ENCODE measurements at places on chromosomes 3 and 15.

DNA sequence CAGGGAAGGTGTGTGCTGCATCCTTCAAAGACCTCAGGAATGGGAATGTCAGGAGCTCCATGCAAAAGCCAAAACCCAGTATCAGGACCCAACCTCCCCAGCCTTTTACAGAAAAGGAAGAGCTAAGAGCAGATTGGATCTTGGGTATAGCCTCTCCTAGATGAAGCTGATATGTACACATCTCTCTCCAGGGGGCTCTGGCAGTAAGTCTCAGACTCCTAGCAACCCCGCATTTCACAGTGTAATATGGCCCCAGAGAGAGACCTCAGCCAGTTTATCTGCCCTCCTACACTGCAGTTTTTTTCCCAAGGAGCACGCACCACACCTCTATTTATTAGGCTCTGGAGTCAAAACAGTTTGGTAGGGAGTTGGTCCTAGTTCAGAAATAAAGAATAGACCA, 88.2 kb downstream of the RBPMS2 start:
- DNase-seq: no peak

DNA sequence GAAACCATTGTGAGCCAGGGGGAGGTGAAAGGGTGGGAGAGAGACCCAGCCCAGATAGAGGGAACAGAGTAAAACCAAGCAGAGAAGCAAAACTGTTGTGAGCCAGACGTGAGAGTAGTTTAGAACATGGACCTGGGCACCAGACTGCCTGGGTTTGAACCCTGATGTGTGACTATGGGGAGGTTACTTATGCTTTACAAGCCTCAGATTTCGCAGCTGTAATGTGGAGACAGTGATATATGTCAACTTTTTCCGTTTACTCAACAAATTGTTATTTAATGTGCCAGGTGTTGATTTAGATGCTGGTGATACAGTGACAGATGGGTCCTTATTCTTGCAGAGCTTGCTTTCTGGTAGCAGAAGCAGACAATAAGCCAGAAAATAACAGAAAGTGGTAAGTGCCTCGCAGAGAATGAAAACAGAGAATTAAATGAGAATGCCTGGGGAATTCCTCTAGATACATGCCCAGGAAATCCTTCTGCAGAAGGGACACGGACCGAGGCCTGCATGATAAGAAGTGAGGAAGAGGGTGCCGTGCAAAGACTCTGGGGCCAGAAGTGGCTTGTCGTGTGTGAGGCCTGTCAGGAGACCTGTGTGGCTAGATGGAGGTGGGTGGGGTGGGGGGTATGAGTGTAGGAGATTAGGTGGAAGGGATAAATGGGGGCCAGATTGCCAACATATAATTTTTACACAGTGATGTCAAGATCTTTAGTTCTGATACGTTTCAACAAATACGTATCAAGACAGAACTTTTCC, 15.0 kb downstream of the KAT2B start:
- DNase-seq: no peak

GRCh38 chr3:140499114-140499757, 178.6 kb upstream of the TRIM42 start:
- no peak for DNase-seq

DNA sequence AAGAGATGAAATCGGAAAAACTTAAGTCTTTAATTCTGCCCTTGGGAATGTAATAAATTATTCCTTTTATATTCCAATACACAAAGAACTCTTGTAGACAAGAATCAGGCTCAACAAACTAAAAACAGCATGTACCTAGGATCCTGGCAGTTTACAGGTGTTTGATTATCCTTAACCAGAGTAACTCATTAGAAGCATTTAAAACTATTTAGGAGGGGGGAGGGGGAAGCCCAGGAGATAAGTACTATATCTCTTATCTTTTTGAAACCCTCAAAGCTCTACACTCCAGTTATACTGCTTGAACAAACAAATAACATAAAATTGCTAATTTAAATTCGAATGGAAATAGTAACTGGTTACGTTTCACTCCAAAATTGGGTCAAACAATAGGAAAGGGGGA, 1.9 kb downstream of the CNBP start:
- no peak for DNase-seq

- no peak for DNase-seq
These were observed 95.7 kb downstream of the OXSM start for GRCh38 chr3:25885544-25885943.

DNA sequence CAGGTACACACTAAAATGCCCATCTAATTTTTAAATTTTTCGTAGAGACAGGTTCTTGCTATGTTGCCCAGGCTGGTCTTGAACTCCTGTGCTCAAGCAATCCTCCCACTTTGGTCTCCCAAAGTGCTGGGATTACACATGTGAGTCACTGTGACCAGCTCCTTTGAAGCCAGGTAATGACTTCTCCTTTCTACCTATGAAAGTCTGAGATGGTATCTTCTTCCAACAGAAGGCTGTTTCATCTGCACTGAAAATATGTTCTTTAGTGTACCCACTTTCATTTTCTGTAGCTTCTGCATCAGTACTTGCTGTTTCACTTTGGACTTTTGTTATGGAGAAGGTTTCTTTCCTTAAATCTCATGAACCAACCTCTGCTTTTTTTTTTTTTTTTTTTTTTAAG, 8.8 kb downstream of the OIP5 start:
- no peak for DNase-seq

DNA sequence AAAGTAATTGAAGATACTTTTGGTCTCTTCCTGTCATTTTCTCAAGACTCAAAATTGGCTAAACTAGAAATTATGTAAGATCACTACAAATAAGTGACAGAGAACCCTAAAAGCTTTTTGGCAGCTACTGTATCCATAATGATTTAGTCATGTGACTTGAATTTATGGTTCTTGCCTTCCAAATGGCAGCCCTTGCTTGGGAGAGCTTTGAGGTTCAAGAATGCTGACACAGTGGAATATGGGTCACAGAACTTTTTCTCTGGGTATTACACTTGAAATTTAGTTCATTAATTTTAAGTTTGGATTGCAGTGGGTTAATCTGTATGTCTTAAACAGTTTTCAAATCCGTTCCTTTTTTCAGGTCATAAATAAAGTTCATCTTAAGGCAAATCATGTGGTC, 14.0 kb downstream of the LMLN start:
- DNase-seq: no peak

GRCh38 chr3:103513003-103513402, 1078.2 kb downstream of the ZPLD1 start:
- DNase-seq: no peak

DNA sequence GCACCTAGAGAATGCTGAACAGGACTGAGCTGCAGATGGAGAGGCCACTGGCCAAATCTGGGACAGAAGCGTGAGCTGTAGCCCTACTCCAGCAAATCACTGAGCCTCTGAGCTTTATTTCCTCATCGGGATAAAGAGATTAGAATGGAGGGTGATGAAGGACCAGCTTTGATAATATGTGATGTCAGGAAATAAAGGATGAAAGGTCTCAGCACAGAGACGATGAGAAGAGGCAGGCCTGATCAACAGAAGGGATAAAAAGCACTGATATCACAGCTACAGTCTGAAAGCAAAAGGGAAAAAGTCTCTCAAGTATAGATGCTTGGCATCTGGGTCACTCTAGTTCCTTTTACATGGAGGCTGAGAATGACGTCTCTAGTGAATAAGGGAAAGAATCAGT, 70.0 kb downstream of the DHX30 start:
- no peak for DNase-seq

DNA sequence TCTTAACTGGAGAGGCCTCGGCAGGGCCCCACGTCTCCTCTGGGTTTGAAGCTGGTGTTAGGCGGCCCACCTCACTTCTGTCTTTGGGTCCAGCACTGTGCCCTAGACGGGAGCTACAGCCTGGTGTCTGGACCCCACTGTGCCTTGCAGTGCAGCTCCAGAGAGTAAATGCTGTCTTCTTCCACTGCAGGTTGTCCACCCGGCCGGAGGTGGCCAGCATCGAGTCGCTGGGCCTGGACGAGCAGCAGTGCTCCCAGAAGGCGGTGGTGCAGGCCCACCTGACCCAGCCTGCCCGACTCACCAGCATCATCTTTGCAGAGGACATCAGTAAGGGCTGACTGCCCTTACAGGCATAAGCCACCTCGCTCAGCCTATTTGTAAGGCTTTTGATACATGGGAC, 53.1 kb upstream of the TAMM41 start:
- DNase-seq: no peak

DNA sequence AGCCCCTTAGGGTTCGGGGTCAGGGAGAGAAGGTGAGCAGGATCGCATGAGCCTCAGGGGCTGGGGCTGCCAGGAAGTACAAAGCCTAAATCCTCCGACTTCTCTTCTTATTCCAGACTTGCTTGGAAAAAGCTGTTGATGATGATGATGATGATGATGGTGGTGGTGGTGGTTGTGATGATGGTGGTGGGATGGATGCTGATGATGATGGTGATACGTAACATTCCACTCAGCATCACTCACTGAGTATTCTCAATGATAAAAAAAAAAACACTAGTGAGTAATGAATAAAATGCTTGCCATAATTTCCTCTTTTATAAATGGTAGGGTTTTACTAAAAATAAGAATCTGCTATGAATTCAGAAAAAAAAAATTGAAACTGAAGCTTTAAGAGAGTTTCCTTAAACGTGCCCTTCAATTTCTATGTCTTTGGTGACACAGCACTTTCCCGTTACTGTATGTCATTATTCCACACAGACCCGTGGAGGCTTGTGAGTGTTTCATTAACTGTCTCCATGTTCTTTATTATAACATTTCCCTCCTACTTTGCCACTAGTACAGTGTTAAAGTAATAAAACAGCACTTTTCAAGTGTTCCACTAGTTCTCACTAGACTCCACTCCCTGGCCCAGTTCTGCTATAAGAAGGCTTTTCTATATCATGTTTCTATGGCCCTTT, 5.4 kb upstream of the ACAN start:
- DNase-seq: no peak

DNA sequence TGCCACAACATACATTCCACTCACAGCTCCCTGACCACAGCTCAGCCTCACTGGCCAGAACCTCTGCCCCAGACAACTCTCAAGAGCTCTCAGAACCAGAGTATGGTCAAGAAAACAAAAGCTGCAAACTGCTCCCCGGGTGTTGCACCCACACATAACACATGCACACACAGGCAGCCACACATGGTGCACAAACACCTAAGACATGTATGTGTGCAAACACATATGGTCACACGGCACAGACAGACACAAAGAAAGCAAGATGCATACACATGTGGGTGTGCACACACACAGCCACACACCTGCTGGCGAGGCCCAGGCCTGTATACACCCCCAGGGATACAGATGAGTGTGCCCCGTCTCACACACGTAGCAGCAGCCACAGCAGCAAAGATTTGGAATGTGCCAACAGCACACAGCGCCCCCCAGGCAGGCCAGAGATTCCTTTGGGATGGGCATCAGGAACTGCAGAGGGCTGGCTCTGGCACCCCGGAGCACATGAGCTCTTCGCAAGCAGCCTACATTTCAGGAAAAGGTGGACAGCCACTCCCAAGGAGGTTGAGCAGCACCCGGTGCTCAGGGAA, 6.6 kb downstream of the KLF15 start:
- no peak for DNase-seq

DNA sequence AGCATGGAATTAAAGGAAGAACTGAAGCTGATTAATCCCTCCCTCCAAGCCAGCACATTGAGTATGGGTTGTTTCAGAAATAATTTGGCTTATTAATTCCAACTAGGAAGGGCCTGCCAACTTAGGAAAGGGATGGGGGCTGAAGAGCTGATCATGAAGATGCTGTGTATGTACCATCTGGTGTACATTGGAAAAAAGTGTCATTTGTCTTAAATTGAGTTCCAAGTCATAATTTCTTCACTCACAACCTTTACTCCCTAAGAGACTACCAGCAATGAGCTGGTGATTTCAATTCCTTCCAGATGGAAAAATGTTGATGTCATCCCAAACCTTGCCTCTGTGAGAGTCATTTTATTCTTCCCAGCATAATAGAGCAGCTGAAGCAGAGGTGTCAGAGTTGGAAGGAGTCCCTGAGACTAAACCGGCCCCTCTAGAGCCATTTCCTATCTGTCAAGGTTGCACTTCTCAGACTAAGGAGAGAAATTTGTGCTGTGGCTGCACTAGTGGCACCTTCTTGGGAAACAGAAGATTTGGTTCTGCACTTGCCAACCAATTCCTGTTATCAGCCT, 79.4 kb downstream of the GTPBP8 start:
- peak; percentile 37 for DNase-seq

GRCh38 chr3:81958972-81959640, 197.7 kb upstream of the GBE1 start:
- DNase-seq: no peak

- no peak for DNase-seq
These were observed 857.8 kb downstream of the TUSC7 start for GRCh38 chr3:117567382-117567781.

DNA sequence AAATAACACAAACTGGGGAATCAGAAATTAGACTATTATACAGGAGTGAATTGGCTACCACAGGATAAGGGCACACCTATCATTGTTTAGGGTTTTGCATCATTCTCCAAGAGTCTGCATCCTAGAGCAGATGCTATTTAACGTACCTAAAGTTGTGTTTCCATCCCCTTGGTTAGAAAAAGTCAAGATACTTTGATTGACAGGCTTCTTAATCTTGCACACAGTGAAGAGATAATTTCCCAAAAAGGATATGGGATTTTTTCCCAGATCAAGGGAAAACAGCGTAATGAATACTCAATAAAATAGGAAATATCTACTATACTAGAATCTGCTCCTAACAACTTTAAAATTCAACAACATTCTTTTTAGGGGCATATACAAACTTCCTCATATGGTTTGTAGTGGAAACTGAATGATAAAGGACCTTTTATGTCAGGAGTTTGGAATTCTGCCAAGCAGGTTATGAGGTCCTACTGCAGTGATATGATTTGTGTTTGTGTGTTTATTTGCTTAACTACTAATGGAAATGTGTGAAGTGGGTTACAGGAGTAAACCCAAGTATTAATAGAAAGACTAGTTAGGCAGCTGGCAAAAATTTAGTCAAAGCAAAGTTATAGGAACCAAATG, 124.1 kb upstream of the MME start:
- no peak for DNase-seq

DNA sequence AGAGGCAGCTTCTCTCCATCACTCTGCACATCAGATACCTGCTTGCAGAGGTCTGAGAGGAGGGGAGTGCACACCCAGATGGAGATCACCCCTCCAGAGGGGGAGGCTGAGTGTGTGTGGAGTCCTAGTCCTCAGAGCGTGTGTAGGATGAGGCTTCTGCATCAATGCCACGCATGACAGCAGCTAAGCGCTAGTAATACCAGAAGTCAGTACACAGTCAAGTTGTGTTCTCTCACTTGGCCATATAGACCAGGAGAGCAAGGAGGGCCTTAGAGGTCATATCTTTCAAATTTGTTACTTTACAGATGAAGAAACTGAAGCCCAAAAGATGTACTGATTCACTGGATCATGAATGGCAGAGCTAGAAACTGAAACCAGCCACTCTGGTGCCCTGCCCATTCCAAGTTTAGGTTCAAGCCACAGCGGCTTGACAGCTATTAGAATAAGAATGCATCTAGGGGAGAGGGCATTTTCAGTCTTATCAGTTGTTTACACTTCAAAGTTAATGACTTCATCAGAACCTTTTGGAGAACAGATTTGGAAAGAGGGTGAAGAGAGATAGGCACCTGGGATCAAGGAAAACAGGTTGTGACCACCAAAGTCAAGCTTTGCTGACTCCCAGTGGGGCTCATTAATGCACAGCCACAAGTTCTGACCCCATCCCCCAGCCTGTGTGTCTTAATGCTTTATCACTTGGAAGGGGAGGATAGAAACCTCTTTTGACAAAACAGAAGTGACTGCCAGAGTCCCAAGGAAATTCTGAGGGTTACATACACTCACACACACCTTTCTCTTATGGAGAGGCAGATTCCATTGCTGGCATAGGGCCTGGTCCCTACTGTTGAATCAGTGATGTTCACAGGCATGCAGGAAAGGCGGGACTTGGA, 310.3 kb downstream of the CHST2 start:
- peak; percentile 48 for DNase-seq

- no peak for DNase-seq
These were observed 16.7 kb upstream of the SECISBP2L start for GRCh38 chr15:49062900-49063299.

Data from mesenchymal stem cell (in vitro differentiated cells and primary cell).